HCT116 (cell line): ENCODE measurements at places on chromosomes 3 and 15.

DNA sequence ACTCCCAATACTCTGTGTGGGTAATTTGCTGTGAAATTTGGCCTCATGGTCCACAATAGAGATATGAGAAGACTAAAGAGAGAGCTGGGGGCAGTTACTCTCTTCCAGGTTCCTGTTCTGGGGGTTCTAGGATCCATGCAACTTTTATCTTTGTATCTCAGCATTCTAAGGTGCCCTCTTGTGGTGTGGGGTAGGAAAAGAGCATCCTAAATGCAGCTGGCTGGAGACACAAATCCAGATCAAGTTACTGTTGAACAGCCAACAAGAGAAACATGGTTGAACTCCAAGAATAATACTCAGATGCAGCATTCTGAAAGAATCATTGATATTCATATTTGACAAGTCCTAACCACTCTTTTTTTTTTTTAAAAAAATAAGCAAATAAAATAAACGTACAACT is 238.2 kb downstream of the GREM1 start:
- DNase-seq: peak; percentile 33

GRCh38 chr3:194133661-194134230 is 2.2 kb upstream of the HES1 start:
- DNase-seq: no peak

GRCh38 chr3:106428565-106428994 is 559.8 kb upstream of the CBLB start:
- no peak for DNase-seq

DNA sequence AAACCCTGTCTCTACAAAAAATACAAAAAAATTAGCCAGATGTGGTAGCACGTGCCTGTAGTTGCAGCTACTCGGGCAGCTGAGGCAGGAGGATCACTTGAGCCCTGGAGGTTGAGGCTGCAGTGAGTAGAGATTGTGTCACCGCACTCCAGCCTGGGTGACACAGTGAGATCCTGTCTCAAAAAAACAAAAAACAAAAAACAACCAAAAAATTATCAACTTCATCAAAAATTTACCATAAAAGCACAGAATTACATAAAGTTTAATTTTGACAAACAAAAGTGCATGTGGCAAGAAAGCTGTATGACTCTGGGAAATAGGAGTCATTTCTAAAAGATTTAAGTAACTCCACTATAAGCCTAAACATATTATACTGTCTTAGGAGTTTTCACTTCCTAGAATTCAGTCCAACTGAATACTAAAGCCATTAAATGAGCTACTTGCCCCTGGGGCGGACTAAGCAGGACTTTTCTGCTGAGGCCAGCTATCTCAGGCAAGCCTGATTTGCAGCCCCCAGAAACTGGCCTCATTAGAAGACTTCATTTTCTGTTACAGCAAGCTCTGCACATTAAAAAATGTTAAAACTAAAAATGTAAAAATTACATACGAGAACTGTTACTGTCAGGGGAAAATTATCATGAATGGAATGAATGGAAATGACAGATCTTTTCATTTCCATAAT is 23.0 kb downstream of the HSPBAP1 start:
- no peak for DNase-seq

GRCh38 chr3:192772240-192772894 is 45.0 kb upstream of the FGF12 start:
- peak; percentile 12 for DNase-seq

GRCh38 chr3:135215516-135215915 is 420.5 kb downstream of the EPHB1 start:
- no peak for DNase-seq
